ENCODE measurements at places on chromosomes 2 and 18.

GRCh38 chr2:140542627-140543026 lies 1588.2 kb downstream of the LRP1B start:
- DNase-seq: no peak

GRCh38 chr2:182862091-182862490 lies 4.3 kb downstream of the FRZB start:
- DNase-seq: no peak

- no peak for DNase-seq
Measured at GRCh38 chr2:110105608-110106467, 9.8 kb downstream of the MALL start.

- DNase-seq: no peak
Measured at GRCh38 chr18:49856496-49856895, 43.2 kb upstream of the ACAA2 start.

- DNase-seq: no peak
Measured at GRCh38 chr2:143229952-143230351, 100.7 kb downstream of the ARHGAP15 start.
